Nephron progenitor cell (in vitro differentiated cells): ENCODE measurements at places on chromosomes 5 and 9.

GRCh38 chr5:79075646-79076426 lies 6.3 kb downstream of the BHMT2 start:
- no peak for DNase-seq

DNA sequence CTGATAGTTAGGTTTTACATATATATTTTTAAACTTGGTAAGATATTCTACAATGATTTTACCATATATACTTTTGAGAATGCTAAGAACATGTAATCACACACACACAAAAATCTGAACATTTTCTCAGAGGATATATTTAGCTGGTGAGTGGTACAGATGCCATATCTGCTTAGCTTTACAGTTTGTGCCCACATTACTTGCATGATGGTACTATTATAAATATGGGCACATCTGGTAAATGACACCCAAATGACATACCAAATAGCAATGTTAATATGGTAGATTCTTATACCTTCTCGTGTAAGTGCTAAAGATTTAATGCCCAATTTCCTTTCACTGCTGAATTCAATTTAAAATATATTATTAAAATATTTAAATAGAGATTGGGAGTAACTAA lies 56.6 kb downstream of the LSM11 start:
- no peak for DNase-seq

GRCh38 chr9:93587651-93588347 lies 11.4 kb downstream of the PHF2 start:
- no peak for DNase-seq

GRCh38 chr5:10975945-10976344 lies 214.9 kb upstream of the DAP start:
- DNase-seq, result no peak

DNA sequence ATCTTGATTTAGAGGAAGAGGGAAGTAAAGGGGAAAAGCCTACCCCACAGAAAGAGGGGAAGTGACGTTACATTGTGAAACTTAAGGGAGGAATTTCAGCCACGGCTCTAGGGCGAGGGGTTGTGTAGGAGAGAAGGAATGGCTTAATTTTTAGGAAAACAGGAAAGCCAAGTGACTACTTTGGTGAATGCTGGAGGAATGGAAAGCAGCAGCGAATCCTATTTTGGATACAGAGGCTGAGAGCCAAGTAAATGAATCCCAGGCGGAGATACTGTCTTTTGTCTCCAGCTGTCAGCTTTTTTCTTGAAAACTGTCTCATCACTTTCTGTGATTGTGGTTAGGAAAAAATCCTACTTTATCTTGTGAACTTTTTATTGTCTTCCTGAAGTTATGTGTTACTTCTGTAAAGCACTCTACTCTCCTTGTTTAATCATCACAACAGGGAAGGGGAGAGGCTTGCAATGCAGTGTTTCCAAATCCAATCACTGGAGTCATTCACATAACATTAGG lies 188.4 kb downstream of the TSSK1B start:
- DNase-seq, result no peak

DNA sequence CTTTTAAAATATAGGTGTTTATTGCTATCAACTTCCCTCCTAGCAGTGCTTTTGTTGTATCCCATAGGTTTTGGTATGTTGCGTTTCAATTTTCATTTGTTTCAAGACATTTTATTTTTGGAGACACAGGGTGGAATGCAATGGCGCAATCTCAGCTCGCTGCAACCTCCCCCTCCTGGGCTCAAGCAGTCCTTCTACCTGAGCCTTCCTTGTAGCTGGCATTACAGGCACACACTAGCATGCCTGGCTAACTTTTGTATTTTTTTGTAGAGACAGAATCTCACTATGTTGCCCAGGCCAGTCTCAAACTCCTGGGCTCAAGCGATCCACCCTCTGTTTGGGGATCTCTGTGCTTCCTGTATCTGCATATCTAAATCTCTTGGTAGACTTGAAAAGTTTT lies 35.4 kb upstream of the CCDC180 start:
- no peak for DNase-seq

DNA sequence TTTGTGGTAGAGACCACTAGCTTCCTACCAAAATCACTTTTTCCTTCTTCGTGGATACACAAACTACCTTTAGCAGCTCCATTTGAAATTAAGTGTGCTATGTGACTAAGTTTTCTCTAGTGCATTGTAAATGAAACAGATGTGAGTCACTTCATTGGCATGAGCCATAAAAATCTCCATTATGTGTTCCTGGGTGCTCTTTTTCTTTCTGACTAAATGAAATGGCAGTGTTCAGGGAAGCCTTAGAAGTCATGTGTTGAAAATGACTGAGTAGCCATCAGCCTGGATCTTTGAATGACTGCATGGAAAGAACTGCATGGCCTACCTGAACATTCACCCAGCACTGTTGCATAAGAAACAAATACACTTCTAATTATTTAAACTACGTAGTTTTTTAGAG lies 107.9 kb downstream of the NDUFAF2 start:
- DNase-seq, result no peak

GRCh38 chr5:115599502-115599901 lies 2.8 kb downstream of the TICAM2 start:
- DNase-seq, result no peak

- no peak for DNase-seq
These were observed 194.7 kb downstream of the DNAH5 start for GRCh38 chr5:13749766-13750165.

DNA sequence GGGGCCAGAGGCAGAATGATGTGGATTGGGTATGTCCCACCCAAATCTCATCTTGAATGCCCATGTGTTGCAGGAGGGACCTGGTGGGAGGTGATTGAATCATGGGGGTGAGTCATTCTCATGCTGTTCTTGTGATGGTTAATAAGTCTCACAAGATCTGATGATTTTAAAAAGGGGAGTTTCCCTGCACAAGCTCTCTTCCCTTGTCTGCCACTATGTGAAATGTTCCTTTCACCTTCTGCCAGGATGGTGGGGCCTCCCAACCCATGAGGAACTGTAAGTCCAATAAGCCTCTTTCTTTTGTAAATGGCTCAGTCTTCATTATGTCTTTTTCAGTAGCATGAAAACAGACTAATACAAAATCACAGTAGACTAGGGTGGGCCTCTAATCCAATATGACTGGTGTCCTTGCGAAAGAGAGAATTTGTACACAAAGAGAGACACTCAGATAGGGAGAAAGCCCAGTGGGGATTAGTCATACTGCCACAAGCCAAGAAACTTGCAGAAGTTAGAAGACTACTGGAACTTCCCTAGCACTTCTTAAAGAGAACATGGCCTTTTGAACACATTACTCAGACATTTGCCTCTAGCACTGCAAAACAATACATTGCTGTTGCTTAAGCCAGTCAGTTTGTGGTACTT lies 68.4 kb downstream of the ANXA1 start:
- DNase-seq, result no peak

- no peak for DNase-seq
These were observed 14.4 kb upstream of the FYB1 start for GRCh38 chr5:39233783-39234182.

DNA sequence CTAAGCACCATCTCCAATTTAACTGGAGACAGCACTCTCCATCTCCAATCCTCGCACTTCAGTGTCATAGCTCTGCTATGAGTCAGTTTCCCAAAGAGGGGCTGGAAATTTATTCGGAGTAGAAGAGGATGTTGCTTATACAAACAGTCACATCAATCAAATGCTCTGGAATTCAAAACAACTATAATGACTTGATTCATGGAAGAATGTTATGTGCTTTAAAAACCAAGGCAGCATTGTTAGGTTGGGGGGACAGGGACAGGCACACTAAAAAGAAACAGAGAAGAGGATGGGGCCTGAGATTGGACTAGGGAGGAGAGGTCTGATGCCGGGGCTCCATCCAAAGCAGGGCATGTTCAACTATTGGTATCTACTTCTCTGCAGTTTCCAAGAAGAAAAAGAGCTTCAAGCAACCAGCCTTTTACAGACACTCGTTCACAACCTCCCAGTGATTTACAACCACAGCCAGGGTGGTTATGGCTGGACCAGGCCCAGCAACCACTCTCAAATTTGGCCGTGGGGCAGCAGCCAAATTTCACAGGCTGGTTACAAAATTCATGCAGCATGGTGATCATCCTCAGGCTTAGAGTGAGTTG lies 117.5 kb upstream of the ZNF366 start:
- no peak for DNase-seq

DNA sequence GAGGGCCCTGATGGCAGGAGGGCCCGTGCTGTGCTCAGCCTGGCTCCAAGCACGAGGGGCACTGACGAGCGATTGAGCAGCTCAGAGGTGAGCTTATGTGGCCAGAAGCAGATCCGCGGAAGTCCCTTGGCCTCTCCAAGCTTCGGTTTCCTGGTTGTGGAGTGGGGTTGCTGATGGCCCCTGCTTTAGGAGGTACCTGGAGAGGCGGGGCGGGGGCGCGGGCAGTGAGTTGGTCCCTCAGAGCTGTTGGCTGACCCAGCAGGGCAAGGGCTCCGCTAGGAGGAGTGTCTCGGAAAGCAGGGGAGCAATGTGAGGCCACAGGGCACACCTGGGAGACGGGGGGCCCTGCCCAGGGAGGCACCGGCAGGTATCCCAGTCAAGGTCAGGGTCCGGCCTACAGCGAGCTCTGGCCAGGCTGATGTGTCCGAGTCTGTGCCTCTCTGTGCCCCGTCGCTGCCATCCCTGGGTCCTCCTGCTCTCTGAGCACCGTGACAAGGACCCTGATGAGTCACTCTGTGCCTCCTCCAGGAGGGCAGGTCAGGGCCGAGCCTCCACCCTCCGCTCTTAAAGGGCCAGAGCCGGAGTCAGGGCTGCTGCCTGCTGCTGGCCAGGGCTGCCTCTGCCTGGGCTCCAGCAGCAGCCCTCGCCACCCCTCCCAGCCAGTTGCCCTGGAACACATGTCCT lies 14.8 kb downstream of the NCS1 start:
- no peak for DNase-seq

- DNase-seq, result no peak
These were observed 197.5 kb upstream of the DMRT1 start for GRCh38 chr9:643966-644365.

GRCh38 chr5:100430268-100431195 lies 104.6 kb upstream of the FAM174A start:
- DNase-seq, result peak; percentile 54

DNA sequence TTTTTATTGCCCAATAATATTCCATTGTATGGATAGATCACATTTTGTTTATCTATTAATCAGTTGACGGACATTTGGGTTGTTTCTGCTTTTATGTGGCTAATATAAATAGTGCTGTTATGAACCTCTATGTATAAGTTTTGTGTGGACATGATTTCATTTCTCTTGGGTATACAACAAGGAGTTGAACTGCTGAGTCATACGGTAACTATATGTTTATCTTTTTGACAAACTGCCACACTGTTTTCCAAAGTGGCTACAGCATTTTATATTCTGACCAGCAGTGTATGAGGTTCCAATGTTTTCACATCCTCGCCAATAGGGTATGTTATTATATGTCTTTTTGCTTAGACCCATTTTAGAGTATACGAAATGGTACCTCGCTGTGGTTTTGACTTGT lies 264.3 kb downstream of the RFX3 start:
- DNase-seq, result no peak

DNA sequence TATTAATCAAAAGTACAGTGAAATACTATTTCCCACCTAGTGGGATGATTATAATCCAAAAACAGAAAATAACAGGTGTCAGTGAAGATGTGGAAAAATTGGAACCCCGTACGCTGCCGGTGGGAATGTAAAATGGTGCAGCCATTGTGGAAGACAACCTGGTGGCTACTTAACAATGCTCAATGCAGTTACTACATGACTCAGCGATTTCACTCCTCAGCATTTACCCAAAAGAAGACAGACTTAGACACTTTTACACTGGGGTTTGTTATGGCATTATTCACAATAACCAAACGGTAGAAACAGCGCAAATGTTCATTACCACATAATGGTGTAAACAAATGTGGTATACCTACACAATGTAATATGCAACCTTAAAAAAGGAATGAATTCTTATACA lies 23.9 kb downstream of the SECISBP2 start:
- DNase-seq, result no peak

GRCh38 chr9:71602652-71603051 lies 165.7 kb downstream of the CEMIP2 start:
- no peak for DNase-seq

DNA sequence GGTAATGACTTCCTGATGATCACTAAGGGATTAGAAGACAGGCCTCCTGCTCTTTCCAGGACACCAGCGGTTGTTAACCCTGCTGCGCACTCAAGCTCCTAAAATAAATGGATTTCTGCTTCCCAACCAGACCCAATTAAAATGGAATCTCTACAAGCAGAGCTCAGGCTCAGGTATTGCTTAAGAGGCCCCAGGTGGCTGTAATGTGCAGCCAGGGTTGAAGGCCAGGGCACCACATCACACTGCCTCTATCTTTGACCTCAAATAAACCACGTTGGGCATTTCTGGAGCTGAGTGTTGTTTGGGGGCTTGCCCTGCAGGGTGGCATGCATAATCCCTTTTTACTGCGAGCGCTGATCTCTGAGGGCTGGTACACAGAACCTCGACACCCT lies 108.0 kb downstream of the FBXO38 start:
- no peak for DNase-seq

DNA sequence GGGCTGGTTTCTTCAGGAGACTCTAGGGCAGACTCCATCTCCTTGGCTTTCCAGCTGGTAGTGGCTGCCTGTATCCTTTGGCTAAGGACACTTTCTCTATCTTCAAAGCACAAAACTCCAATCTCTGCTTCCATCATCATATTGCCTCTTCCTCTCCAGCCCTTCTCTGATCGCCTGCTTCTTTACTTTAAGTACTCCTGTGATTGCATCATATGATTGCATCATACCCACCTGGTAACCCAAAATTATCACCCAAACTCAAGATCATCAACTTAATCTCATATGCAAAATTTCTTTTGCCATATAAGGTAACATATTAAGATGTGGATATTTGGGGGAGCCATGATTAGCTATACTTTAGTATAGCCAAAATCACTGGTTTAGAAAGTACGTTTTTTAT lies 1092.6 kb upstream of the CDH6 start:
- DNase-seq, result no peak

GRCh38 chr5:120382833-120383232 lies 81.3 kb upstream of the PRR16 start:
- no peak for DNase-seq

DNA sequence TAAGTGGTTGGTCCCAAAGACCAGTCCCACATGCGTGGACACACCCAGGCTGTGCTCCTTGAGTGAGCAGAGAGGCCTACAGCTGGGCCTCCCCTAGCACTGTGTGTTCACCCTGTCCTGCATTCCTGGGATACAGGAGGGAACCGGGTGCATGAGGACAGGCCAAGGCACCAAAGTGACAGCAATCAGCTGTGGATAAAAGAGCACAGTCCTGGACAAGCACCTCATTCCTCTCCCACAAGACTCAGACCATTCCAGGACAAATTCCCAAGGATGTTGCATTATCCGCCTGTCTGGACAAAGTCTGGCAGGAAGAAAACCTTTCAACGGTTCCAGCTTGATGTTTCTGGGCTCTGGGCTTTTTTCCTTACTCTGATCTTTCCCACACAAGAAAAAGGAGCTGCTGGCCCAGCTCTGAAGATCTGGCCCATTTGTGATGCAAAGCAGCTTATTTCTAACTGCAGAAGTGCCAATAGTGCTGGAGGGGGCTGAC lies 273.2 kb downstream of the ENC1 start:
- DNase-seq, result no peak

- peak; percentile 10 for DNase-seq
These were observed 159.2 kb upstream of the RAI14 start for GRCh38 chr5:34496701-34497469.
